ENCODE measurements at places on chromosomes 11 and 22.

DNA sequence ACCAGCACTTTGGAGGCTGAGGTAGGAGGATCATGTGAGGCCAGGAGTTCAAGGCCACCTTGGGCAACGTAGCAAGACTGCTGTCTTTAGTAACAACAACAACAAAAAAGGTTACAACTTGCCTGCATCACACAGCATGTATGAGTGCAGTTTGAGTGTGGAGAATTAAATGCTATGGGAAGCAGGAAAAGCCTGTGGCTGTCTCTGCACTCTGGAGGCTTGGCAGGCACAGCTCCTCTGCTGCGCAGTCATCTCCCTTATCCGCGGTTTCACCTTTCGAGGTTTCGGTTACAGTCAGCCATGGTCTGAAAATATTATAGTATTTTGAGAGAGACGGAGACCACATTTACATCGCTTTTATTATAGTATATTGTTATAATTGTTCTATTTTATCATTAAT, 2.9 kb downstream of the MICAL2 start:
- peak; percentile 61 for DNase-seq

DNA sequence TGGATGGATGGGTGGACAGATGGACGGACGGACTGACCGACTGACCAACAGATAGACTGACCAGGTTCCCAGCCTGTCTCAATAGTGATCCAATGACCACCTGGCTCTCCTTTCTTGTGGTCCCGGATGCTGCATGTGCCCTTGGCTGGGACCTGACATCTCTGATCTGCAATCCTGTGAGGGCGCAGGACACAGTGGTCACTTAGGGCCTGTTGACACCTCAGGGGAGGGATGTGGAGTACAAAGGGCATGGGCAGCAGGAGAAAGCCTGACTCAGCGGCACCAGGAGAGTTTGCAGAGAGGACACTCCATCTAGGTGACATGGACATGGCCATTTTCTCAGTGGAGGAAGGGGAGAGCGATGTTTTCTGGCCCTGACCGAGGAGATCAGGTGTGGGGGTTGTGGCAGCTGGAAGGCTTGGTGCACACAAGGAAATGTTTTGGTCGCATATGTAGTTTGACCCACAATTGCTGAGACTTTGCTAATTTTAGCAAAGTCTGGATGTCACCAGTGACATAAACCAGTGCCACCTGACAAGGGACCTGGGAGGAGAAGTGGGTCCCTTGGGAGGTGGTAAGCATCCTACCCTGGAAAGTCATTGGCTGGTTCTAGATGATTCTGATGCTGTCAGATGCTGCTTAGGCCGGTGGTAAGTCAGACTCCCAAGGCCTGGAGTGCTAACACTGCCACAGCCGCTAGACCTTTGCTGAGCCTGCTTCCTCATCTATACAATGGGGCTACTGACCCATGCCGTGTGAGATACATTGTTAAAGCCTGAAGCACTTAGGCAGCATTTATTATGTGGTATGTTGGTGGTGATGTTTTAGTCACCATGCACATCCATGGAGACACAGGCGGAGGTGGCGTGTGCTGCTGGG, 50.7 kb downstream of the CD82 start:
- DNase-seq: no peak

DNA sequence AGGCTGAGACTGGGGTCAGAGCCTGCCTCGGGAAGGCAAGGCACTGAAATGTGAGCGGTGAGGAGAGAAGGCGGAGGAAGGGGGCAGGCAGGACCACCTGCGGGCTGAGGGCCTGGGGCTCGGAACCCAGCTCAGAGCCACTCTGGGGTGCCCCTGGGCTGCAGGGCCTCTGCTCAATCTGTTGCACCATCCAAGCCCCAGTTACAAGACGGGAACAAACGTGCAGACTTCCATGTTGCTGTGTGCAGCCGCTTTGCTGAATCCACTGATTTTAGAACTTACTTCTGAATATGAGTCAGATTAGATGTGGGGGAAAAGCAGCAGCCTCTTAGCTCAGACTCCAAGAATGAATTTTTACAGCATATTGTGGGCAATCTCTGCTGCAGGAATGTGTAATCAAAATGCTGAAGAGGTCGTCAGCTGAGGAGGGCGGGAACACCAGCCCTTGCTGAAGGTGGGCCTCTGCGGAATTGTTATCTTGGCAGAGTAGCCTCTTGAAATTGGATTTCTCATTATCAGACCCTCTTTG, 21.6 kb downstream of the PARVG start:
- peak; percentile 83 for DNase-seq

- peak; percentile 87 for DNase-seq
Observed at GRCh38 chr11:66443602-66444001, 5.0 kb upstream of the MRPL11 start.

- DNase-seq: peak; percentile 88
Observed at GRCh38 chr11:75966537-75967287, 151.7 kb downstream of the UVRAG start.

DNA sequence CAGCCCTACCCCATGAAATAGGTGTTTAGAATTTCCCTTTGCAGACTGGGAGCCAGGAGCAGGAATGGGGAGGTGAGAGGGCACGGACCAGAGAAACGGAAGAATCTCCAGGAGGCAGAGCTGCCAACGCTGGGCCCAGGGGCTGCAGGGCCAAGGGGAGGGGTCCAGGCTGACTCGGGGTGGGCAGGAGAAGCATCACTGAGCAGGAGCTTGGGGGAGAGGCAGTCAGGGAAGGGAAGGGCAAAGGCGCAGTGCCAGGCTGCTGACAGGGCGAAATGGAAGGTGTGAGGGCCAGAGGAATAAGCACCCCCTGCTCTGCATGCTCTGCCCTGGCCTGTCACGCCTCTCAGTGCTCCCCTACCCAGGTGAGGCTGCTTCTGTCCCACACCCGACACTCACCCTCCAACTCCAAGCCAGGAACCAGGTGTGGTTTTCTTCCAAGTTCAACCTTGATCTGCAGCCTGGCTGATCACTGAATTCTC, 14.5 kb downstream of the LRRC32 start:
- no peak for DNase-seq

DNA sequence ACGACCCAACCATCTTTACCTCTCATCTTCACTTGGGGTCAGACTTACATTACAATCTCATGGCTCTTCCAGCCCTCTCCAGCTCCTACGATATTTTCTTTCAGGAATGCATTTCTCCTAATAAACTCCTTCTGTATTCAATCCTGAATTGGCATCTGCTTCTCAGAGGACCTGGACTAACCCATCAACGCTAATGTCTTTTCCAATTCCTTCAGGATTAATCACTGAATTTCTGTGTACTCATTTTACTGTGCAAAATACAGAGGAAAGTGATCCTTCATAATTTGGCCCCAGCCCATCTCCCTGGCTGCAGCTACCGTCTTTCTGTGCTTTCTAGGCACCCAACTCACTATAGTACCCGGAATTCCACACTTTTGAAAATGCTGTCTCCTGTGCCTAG, 239.2 kb downstream of the METTL15 start:
- no peak for DNase-seq

DNA sequence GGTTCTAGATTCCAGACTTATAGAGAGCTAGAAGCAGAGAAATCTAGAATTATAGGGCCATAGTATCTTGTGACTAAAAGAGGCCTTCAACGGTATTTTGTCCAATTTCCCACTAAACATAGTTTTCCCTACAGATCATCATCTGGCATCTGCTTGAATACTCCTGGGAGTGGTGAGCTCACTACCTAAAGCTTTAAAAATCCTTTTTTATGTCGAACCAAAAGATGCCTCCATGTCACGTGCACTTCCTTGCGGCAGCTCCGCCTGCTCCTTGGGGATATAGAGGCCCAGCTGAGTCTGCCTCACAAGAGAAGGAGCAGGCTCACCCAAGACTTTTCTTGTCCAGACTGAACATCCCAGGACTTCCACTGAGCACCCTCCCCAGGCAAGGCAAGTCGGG, 4.3 kb upstream of the MB start:
- no peak for DNase-seq

GRCh38 chr11:76419896-76420295, 24.9 kb upstream of the EMSY start:
- no peak for DNase-seq

- peak; percentile 83 for DNase-seq
Observed at GRCh38 chr11:14414470-14415461, 55.8 kb upstream of the RRAS2 start.

GRCh38 chr22:38923463-38924346, 33.7 kb upstream of the APOBEC3A start:
- peak; percentile 84 for DNase-seq

- no peak for DNase-seq
Observed at GRCh38 chr22:37353839-37354238, 71.5 kb downstream of the CYTH4 start.

GRCh38 chr11:47534704-47535251, 18.2 kb downstream of the CELF1 start:
- no peak for DNase-seq

- DNase-seq: no peak
Observed at GRCh38 chr22:47631571-47632102, 869.2 kb downstream of the TBC1D22A start.

DNA sequence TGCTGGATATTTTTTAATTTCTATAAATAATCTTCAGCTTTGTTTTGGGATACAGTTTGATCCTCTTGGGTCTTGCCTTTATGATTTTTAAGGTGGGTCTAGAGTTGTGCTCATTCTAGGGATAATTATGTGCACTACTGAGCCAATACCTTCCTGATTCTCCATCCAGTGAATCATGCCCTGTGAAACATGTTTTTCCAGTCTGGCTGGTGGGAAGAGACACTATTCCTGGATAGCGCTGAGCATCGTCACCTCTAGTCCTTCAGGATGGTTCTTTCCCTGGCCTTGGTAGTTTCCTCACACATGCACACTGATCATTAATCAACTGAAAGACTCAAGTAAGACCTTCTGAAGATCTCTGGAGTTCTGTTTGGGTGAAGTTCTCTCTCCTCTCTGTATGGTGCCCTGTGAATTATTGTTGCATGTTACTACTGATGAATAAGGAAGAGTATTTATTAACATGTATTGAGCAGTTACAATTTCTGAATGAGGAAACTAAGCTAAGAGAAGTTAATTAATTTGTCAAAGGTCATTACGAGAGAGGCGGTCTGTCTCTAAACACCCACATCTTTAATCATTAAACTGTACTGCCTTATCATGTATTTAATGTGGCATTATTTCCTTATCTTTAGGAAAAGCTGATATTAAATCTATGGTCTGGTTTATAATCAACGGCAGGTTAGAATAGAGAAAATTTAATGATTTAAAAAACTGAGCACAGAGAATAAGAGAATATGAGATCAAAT, 39.1 kb upstream of the LIPT2 start:
- DNase-seq: no peak

DNA sequence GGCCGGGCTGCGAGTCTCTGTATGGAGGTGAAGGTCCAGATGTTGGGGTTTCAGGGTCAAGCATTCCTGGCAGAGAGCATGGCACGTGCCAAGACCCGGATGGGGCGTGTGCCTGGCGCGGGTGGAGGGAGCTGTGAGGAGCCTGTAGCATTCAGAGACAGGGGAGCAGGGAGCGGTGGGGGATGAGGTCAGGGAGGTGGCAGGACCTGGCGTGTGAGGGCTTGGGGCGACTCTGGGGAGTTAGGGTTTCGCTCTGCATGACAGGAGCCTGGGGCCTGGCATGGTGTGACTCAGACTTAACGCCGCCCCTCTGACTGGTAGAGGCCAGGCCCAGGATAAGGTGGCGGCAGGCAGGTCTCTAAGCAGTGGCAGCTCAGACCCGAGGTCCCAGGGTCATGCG, 103.0 kb downstream of the KCNQ1 start:
- no peak for DNase-seq

GRCh38 chr11:849951-850774, 7.5 kb downstream of the TSPAN4 start:
- DNase-seq: no peak

- DNase-seq: peak; percentile 47
Observed at GRCh38 chr22:41047801-41048211, 44.6 kb upstream of the EP300 start.

GRCh38 chr11:19380375-19380774, 139.6 kb upstream of the E2F8 start:
- peak; percentile 72 for DNase-seq

DNA sequence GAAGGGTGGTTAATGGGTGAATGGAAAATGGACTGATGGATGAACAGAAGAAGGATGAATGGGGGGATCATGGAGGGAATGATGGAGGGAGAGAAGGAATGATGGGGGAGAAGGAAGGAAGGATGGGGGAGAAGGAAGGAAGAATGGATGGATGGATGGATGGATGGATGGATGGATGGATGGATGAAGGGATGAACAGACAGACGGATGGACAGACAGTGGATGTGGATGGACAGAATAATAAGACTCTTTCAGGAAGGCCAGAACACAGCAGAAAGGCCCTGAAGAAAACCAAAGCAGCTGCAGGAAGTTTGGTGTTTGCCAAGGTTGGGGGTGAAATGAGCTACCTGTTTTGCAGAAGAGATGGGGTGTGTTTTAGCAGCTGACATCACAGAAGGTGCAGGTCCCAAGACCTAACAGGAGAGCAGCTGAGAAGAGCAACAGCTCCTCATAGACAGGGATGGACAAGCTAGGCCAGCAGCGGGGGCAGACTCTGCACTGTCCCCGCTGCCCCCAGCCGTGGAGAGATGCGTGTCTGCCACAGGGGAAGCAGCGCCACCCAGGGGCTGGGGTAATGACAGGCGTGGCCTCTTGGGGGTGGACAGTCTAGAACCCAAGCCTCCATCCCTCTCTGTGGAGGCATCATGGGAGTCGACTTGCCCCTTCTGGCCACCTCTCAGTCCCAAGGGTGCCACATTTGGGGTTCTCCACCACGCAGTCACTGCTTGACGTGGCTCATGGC, 17.9 kb downstream of the C1QTNF6 start:
- no peak for DNase-seq

GRCh38 chr11:6523253-6523652, 26.2 kb downstream of the DNHD1 start:
- peak; percentile 68 for DNase-seq

GRCh38 chr11:47675851-47676250, 33.5 kb upstream of the MTCH2 start:
- DNase-seq: no peak

- peak; percentile 40 for DNase-seq
Observed at GRCh38 chr11:87352759-87353707, 315.3 kb downstream of the TMEM135 start.

DNA sequence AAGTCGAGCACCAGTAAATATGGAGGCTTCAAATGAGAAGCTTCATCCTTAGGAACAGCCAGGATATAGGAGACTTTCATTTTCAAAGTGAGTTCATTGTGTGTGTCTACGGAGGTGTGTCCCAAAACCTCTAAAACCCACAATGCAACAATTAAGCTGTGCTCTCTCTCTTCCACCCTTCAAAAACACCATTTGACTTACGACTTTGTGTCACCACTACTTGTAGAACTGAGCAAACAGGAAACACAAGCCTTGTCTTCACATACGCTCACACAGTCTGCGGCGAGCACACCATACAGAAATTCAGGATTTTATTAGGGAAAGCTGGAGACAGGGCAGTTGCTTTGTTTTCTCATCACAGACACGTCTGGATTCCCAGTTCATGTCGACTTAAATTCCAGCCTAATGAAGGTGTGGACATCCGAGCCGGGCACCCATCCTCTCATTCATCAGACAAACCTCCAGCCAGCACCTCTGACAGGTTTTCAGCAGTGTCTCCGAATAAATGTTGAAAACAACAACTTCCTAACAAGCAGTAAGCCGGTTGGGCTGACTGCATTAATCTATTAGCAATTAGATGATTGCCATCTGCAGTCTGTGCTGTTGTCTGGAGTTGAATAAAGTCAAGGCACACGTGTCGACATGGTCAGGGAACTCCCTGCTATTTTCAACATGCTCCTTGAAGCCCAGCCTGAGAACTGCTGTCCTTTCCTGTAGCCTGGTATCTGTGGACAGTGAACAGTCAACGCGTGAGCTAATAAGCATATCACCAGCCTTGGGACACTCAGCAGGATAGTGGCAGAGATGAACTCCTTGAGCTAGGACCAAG, 1411.1 kb downstream of the BRD1 start:
- no peak for DNase-seq

All from amniotic epithelial cell (primary cell).